ENCODE measurements at places on chromosomes 5 and 9.

- DNase-seq = no peak
Measured at GRCh38 chr5:174563899-174564298, 160.5 kb upstream of the MSX2 start.

GRCh38 chr5:146718609-146719008 is 159.9 kb downstream of the PPP2R2B start:
- no peak for DNase-seq

GRCh38 chr5:100840789-100841188 is 62.3 kb downstream of the ST8SIA4 start:
- DNase-seq = no peak

DNA sequence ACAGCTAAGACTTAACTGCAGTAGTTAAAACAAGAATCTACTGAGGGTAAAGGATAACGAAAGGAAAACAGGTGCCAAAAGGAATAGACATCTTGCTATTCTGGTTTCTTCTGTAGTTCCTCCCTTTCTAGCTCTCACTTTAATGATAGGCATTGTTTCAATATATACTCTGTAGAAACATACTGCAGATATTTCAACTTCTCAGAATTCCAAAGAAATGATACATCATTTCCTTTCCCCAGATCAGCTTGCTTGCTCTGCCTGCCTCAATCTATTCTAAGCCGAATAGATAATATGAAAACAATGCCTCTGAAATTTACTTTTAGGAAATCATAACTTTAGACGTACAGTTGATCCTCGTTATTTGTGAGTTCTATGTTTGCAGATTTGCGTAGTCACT is 46.3 kb downstream of the ACO1 start:
- no peak for DNase-seq

DNA sequence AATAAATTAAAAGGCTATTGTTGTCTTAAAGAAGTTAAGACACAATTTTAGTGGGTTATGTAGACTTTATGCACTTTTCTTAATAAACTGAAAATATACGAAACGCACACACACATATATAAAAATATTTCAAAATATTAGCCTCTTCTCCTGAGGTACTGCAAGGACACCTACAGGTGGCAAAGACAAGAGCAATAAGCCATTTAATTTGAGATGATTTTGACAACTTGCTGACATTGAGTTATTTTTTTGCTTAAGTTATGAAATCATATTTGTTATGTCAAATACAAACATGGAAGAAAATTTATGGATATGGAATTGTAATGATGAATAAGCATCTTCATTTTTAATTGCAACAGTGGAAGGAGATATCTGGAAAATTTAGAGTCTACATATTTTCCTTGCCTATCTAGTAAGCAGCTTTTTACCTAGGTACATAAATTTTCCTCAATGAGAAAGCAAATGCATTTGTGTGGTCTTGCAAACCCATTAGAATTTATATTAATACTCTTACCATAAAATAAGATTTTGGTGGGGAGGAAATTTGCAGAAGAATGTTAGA is 301.6 kb downstream of the ISL1 start:
- DNase-seq = no peak

GRCh38 chr5:66241136-66241825 is 97.2 kb downstream of the SREK1 start:
- DNase-seq = no peak

- DNase-seq = no peak
Measured at GRCh38 chr5:153094333-153094732, 396.1 kb upstream of the GRIA1 start.

DNA sequence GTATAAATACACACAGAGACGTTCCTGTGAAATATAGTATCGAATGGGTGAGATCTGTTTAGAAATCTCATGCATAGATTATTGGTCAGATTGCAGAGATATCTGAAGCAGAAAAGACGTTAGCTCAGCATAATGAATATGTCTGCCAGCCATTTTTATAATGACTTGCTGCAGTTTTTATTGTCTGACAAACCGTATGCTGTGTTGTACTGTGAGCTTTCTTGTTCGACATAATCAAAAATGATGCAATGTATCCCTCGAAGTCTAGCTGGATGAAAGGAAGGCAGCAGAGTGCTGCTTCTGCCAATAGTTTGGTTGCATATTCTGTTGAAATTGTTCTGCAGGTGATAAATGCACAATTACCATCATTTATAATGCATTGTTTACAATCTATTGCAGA is 514.9 kb upstream of the ARRDC3 start:
- DNase-seq = no peak

GRCh38 chr5:149409268-149409948 is 30.3 kb upstream of the IL17B start:
- DNase-seq = no peak

DNA sequence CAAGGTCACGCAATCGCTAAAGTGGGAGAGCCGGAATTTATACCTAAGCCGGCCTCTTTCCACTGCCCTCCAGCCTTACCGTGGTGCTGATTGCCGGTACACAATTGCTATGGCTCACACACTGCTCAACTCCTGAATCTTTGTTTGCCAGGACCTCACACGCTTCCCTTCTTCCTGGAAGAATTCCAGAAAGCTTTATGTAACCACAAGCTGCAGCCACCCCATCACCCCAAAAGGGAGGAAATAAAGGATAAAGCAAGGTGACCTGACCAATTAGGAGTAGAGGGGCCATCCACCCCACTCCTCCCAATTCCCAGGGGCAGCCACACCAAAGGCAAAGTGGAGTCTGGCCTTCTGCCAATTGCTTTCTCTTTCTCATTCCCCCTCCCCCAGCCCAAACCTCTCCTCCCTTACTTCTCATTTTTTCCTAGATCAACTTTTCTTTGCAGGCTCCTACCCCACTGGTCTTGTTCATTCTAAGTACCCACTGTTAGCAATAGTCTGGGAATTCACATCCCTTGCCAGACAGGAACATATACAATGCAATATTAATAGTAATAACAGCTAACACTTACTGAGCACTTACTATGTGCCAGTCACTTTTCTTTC is 18.0 kb upstream of the CDC23 start:
- peak; percentile 81 for DNase-seq

- DNase-seq = no peak
Measured at GRCh38 chr5:133393776-133394476, 218.4 kb downstream of the FSTL4 start.

GRCh38 chr5:91641730-91642350 is 258.7 kb upstream of the ARRDC3 start:
- DNase-seq = peak; percentile 70

GRCh38 chr9:38066914-38067858 is 1.8 kb downstream of the SHB start:
- DNase-seq = peak; percentile 43

- DNase-seq = no peak
Measured at GRCh38 chr5:158796812-158797497, 302.8 kb downstream of the EBF1 start.

DNA sequence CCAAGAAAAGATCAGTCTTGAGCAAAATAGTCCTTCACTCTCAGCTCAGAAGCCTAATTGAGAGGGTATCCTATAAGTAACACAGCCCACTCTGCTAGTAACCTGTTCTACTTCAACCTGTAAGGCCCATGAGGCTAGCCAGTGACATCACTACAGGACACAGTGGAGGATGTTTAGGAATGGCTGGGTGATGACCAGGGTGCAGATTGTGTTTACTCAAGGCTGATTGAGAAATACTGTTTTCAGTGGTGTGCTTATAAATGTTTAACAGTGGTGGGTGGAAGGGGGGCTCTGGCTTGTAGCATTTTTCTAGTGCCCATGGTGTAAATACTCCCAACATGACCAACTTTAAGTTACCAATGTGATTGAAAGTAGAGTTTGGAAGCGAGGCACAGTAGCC is 159.8 kb upstream of the CCDC152 start:
- DNase-seq = no peak

GRCh38 chr5:54567996-54568395 is 50.4 kb downstream of the SNX18 start:
- DNase-seq = no peak

GRCh38 chr5:113692891-113693457 is 179.5 kb downstream of the YTHDC2 start:
- DNase-seq = no peak

DNA sequence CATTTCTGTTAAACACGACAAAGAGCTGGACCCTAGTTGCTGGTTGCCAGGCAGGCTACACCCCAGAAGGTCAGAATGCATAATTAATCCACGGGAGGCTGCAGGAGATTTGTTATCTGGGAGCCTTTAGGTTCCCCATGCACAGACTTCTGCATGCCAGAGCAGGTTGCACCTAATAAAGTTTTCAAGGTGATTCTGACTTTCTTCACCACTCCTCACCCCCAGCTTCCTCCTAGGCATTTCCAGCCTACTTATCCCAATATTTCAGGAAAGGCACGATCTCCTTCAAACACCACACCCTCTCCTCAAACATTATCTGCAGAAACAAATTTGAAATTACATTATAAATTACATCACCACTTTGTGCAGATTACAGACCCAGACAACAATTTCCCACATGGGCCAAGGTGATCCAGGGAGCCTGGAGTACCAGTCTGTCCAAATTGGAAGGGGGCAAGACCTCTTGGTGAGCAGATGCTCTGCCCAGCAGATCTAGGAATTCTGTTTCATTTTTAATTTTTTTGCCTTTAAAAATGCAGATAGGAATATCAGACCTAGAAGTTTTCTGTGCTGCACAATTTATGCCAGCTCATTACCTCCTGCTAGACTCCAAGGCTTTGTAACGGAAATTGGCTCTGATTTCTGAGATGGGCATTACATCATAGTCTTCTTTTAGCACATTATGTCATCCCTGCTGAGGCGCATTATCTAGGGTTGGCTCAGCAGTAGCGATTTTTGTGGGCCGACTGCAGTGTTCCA is 363.4 kb upstream of the SLC30A5 start:
- no peak for DNase-seq

GRCh38 chr5:121982893-121983285 is 21.1 kb downstream of the SRFBP1 start:
- no peak for DNase-seq

DNA sequence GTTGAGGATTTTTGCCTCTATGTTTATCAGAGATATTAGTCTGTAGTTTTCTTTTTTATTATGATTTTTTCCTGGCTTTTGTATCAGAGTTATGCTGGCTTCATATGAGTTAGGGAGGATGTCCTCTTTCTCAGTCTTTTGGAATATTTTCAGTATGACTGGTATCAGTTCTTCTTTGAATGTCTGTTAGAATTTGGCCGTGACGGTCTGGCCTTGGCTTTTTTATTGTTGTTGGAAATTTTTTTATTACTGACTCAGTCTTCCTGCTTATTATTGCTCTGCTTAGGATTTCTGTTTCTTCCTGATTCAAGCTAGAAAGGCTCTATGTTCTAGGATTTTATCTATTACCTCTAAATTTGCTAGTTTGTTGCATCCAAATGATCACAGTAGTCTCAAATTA is 421.9 kb downstream of the CDH10 start:
- no peak for DNase-seq

- DNase-seq = no peak
Measured at GRCh38 chr9:3656224-3656623, 130.4 kb upstream of the RFX3 start.

DNA sequence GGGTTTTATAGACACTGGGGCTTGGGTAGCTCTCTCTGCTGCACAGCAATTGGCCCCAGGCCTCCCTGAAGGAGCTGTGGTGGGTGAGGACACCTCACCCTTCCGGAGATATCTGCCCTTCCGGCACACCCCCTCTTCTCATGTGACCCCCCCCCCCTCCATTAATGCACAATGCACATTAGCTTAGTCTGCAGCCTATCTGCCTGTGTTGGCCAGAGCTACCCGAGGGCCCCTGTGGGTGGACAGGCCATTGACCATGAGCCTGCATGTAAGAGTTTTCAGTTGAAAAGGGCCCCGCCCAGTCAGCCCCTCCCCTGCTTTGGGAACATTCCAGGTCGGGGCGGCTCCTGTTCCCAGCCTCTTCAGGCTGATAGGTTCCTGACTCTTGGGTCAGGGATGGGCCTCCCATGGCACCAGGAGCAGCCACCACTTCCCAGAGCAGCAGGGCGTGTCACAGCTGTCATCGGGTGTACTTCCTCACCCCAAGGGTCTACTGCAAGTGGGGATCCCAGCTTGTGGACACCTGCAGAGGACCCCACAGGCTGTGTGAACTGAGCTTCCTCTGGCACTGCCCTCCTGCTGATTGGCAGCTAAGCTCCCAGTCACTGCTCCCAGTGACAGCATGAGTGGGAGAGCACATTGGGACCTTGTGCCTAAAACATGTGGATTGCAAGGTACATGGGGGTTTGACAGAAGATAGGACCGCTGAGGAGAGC is 17.8 kb downstream of the PHF2 start:
- DNase-seq = no peak

- DNase-seq = peak; percentile 64
Measured at GRCh38 chr9:87498046-87498810, 561 bp downstream of the DAPK1 start.

All from KBM-7 (cell line).